ENCODE measurements at places on chromosomes 7 and 10.

DNA sequence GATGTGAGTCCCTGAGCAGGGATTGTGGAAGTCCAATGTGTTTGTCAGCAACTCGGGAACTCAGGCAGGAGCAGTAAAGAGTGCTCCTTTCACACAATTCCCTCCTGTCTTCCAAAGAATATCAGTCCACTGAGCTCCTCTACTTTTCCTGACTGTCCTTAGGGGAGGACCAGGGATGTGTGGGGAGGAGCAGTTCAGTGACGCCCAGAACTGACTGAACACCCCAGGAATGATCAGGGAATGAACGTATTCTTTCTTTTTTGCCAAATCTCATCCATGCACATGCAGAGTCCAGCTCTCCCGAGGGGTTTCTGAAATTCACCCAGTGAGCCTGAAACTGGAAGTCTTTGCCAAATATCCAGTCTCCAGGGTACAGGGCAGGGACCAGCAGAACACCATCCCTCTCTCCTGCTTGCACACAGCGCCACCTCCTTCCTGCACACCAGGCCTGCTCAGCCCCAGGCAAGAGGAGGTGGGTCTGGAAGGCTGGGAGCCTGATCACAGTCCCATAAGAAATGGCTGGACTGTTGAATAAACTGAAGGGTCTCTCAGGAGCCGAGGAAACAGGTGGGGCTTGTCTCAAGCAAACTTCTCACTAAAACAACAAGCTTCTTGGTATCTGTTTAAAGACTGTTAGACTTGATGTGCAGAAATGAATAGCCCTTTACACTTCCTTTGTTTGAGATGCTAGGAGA is 294.7 kb downstream of the C7orf25 start:
- no peak for DNase-seq

GRCh38 chr10:23512355-23513058 is 73.6 kb downstream of the OTUD1 start:
- DNase-seq, result no peak

DNA sequence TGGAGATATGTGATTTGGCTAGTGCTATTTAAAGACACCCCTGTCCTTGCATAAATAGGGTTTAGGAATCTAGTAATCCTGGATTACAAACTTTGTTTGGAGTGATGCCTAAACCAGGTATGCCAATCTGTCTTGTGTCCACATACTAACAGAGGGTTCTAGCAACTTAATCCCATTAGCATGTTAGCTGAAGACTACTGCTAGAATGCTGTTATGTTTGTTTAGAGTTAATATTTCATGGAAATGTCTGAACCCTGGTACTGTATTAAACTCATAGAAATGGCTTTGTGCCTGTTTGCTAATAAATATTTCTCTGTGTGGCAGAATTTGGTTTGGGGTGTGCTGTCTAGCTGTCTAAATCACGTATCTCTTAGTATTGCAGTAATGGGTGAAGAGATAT is 150.8 kb downstream of the PFKFB3 start:
- no peak for DNase-seq

GRCh38 chr10:44492678-44493077 is 107.8 kb upstream of the CXCL12 start:
- DNase-seq, result no peak

DNA sequence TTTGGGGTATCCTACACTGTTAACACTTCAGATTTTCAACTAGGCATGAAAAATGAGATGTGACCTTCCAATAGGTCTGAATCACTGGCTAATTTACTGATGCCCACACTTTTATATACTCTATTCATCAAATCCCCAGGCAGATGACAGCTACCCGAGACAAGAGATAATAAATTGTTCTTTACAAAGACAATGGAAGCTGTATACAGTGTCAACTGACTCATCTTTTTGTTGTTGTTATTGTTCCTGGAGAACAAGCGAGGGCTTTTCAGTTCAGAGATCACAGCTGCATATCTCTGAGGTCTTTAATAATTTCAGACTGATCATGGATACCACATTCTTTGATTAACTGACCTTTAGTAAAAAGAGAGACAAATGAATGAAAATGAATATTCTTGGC is 228.9 kb downstream of the SDHAF3 start:
- DNase-seq, result no peak

Measured in substantia nigra (tissue), 51 donors.